ENCODE measurements at places on chromosomes 2 and 18. TPM values are rescaled to one million over a fixed set of nuclear protein-coding genes. Genes with fewer than 3 reads are reported as not detected.

Gene CYB5A
- total RNA-seq: 243 TPM

Gene ESPNL
- total RNA-seq: 2.7 TPM

Gene BCS1L
- total RNA-seq: 43.3 TPM

Gene CAVIN2
- 55.0 TPM for total RNA-seq

Gene MAP2
- total RNA-seq: 11.4 TPM

Gene RAB12
- 46.7 TPM for total RNA-seq

Gene TNS1
- total RNA-seq: 471 TPM

- H3K36me3 ChIP-seq: peaks cover 39% of the 10 kb centered on the region
- DNase-seq: no peak
- H3K4me1 ChIP-seq: peaks cover 6% of the 10 kb centered on the region
- no peak overlapping the region for H3K4me3 ChIP-seq
- no peaks in the 10 kb centered on the region for H3K27me3 ChIP-seq
Measured at GRCh38 chr18:58394602-58395425, 234.1 kb downstream of the ALPK2 start.

GRCh38 chr2:46779447-46779941 lies 136.1 kb downstream of the MCFD2 start:
- H3K27me3 ChIP-seq: no peaks in the 10 kb centered on the region
- no peak overlapping the region for H3K4me3 ChIP-seq
- no peaks in the 10 kb centered on the region for H3K36me3 ChIP-seq

DNA sequence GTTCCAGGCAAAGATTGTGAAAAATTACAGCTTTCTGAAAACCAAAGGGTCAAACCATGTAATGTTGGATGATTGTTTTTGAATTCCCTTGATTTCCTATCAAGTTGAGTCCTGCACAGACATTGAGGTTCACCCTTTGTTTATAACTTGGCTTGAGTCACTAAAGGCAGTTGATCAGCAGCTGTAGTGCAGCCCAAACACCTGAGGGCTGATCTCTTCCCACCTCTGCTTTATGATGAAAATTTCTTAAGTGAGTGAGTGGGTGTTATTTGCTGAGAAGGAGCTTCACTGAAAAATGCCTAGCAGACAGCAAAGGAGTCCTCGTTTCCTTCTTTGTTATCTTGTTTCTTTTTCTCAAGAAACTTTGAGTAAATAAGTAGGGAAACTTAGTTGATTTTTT lies 31.9 kb upstream of the BMPR2 start:
- no peak for DNase-seq
- no peak overlapping the region for H3K27ac ChIP-seq
- no peaks in the 10 kb centered on the region for H3K4me1 ChIP-seq

DNA sequence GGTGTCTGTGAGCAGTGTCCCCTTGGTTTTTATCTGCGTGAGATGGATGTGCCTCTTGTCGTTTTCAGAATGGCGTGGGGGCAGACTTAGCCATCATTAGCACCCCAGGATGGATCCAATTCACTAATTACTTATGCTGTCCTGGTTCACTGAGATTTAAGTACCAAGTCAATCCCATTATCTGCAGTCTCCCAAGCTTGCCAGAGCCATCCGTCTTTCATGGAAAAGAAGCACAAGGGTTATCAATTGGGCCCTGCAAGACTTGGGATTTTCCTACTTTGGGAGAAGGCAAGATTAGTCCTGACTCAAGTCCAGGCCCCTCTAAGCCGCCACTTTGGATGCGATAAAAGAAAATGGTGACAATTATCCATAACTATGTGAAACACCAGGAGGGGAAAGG lies 404.0 kb downstream of the TMEM182 start:
- no peak overlapping the region for H3K27ac ChIP-seq
- no peaks in the 10 kb centered on the region for H3K27me3 ChIP-seq
- no peak overlapping the region for H3K4me3 ChIP-seq
- H3K4me1 ChIP-seq: no peaks in the 10 kb centered on the region
- no peak for DNase-seq

DNA sequence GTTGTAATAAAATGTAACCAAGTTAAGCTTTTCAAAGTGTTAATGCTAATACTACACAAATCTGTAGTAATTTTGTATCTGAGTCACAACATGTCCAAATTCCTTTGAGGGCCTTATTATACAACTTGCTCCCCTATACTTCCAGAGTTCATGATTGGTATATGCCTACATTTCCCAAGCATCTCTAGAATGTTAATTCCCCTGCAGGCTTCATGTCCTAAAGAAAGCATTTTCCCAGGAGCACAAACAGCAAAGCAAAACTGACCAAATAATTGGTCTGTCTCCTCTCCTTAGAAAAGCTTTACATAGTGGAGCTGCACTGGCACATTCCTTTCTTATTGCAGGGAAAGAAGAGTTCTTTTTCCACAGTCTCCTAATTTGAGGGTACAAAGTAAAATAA lies 3.7 kb downstream of the ALS2 start:
- no peaks in the 10 kb centered on the region for H3K36me3 ChIP-seq
- H3K27ac ChIP-seq: no peak overlapping the region
- DNase-seq: no peak
- no peaks in the 10 kb centered on the region for H3K4me1 ChIP-seq
- no peak overlapping the region for H3K4me3 ChIP-seq

- DNase-seq: peak; percentile 75
- no peaks in the 10 kb centered on the region for H3K4me1 ChIP-seq
- no peak overlapping the region for H3K4me3 ChIP-seq
- no peaks in the 10 kb centered on the region for H3K27me3 ChIP-seq
- no peaks in the 10 kb centered on the region for H3K36me3 ChIP-seq
Measured at GRCh38 chr2:6780765-6781274, 84.9 kb downstream of the CMPK2 start.

DNA sequence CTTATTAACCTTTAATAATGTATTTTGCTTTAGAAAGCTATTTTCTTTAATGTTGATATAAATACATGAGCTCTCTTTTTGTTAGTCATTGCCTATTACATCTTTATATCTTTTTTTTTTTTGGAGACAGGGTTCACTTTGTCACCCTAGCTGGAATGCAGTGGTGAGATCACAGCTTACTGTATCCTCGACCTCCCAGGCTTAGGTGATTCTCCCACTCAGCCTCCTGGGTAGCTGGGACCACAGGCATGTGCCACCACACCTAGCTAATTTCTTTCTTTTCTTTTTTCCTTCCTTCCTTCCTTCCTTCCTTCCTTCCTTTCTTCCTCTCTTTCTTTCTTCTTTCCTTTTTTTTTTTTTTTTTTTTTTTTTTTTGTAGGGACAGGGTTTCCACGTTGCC lies 15.4 kb downstream of the NAB1 start:
- H3K4me1 ChIP-seq: peaks cover 5% of the 10 kb centered on the region
- no peaks in the 10 kb centered on the region for H3K36me3 ChIP-seq
- no peak for DNase-seq
- no peaks in the 10 kb centered on the region for H3K27me3 ChIP-seq
- H3K4me3 ChIP-seq: no peak overlapping the region

DNA sequence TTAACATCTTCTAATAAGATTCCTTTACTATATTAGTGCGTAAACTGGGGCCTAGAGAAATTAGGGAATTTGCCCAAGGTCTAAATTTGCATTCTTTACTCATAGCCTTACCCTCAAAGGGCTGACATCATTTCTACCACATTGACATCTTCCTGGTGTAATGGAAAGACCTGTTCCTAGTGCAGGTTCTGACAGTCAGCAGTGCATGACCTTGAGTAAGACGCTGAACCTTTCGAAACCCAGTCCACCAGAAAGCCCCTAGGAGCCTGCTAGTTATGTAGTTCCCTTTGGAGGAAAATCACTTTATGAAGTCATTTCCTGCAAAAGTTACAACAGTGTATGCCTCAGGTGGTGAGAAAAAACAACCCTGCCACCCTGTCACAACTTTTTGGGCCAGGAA lies 388.3 kb downstream of the TNS1 start:
- no peak overlapping the region for H3K27ac ChIP-seq
- H3K4me1 ChIP-seq: no peaks in the 10 kb centered on the region
- no peak for DNase-seq
- no peaks in the 10 kb centered on the region for H3K27me3 ChIP-seq

DNA sequence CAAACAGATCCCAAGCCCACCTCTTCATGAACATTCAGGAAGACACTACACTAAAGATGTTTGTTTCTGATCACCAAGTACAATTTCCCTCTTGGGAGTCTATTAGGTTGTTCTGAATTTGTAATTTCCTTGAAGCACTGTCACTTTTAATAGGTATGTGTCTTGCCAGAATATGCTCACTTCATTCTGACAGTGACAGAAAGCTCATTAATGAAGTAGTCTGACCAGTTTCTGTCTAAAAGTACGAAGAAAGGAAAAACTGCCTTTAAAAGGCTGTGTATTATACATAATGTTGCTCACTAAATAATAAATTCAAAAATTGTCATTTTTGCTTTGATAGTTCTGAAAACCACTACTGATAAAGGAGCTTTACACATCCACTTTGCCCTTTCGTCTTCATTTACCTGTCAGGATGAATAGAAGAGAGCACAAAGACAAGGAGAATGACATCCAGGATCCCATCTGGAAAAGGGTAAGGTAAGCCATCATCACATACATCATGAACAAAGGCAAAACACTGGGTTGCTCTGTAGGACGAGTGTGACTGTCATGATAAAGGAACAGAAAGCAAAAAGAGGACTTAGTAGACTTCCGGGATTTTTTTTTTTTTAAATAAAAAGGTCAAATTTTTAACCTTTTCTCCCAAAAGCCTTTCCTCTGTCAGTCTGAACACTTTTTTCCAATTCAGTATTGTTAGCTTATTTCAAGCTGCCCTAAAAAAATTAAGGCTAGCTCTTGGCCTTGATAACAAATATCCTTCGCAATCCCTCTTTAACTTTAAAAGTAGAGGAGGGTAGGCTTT lies 103.4 kb downstream of the METTL8 start:
- H3K27me3 ChIP-seq: no peaks in the 10 kb centered on the region
- no peak overlapping the region for H3K4me3 ChIP-seq
- H3K36me3 ChIP-seq: no peaks in the 10 kb centered on the region
- H3K4me1 ChIP-seq: no peaks in the 10 kb centered on the region
- no peak for DNase-seq

DNA sequence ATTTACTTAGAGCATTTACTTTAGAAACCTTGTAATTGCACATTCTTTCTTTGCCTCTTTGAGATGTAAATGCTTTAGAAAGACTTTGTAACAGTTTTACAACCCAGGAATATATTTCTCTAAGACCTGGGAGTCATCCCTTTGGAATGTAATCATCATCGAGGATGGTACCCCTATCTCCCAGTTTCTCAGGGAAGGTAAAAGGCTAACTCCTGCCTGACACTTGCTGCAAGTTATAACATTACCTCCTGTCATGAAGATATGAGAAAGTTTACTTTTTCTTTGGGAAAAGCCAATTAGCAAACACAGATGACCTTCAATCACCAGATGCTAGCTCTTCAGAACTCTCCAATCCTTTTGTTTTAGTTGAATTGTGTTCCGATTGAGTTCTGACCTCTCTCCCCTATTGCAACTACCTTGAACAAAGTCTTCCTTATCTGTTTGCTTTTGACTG lies 420.3 kb upstream of the FSIP2 start:
- no peaks in the 10 kb centered on the region for H3K4me1 ChIP-seq
- H3K36me3 ChIP-seq: no peaks in the 10 kb centered on the region
- no peak overlapping the region for H3K4me3 ChIP-seq
- DNase-seq: no peak
- H3K27me3 ChIP-seq: no peaks in the 10 kb centered on the region

DNA sequence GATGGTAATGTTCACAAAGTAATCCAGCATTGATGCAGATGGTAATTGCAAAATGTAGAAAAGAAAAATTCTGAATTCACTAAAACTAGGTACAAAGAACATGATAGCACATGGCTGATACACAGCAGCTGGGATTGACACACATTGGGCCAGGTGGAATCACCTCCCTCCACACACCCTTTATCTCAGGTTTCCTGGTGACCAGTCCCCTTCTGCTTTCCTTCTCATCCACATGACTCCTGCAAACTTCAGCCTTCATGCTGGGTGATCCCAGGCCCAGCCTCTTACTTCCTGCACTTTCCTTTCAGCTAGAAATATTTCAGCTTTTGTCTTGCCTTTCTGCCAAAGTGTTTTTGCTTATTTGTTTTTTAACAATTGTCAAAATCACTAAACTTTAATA lies 246.9 kb downstream of the LNPK start:
- DNase-seq: no peak
- no peak overlapping the region for H3K27ac ChIP-seq
- H3K27me3 ChIP-seq: no peaks in the 10 kb centered on the region
- H3K36me3 ChIP-seq: no peaks in the 10 kb centered on the region

DNA sequence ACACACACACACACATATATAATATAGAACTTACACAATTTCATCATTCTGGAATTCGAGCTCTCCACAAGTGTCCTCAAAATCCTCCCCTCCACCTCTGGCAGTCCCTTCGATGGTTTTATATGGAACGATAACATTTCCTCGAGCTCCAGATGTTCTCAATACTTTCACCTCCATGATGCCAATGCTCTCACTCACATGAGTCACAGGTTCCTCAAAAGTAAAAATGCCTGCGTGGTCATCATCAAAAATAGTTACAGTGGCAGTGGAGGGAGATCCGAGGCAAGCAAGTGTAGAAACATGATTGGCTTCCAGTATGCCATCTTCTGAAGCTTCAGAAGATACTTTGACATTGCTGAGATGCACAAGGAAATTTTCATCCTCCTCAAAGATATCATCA lies 23.5 kb downstream of the SLC8A1 start:
- no peak overlapping the region for H3K4me3 ChIP-seq
- no peaks in the 10 kb centered on the region for H3K27me3 ChIP-seq
- no peak for DNase-seq

DNA sequence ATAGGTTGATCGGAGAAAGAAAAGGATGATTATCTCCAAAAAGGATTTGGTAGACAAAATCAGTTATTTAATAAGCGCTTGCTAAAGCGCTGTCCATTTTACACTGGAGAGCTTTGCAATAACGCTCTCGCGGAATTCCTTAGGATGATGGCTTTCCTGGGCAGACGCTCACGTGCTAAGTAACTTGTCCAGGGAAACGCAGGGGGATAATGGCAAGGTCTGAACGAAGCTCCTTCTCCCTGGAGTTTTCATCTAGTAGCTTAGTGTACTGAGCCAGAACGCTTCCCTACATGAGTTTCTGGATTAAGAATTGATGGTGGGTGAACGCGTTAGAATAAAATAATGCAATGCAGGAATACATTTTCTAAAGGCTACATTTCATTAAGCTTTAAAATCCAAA lies 739.5 kb upstream of the SALL3 start:
- no peaks in the 10 kb centered on the region for H3K27me3 ChIP-seq
- no peak overlapping the region for H3K27ac ChIP-seq
- no peaks in the 10 kb centered on the region for H3K36me3 ChIP-seq
- no peaks in the 10 kb centered on the region for H3K4me1 ChIP-seq

GRCh38 chr2:19971691-19972090 lies 18.2 kb downstream of the WDR35 start:
- no peaks in the 10 kb centered on the region for H3K4me1 ChIP-seq
- no peaks in the 10 kb centered on the region for H3K36me3 ChIP-seq
- H3K27ac ChIP-seq: no peak overlapping the region
- H3K4me3 ChIP-seq: no peak overlapping the region

- no peaks in the 10 kb centered on the region for H3K36me3 ChIP-seq
- no peaks in the 10 kb centered on the region for H3K27me3 ChIP-seq
- peak; percentile 75 for DNase-seq
- H3K4me3 ChIP-seq: peak overlapping the region; percentile 100
- H3K4me1 ChIP-seq: peaks cover 8% of the 10 kb centered on the region
Measured at GRCh38 chr18:11850821-11851145, 430 bp upstream of the CHMP1B start.

All from kidney (tissue), 22 donors.